Panc1 (cell line): ENCODE measurements at places on chromosomes 3 and 15.

- peak overlapping the region; percentile 99 for H3K27ac ChIP-seq
- peak; percentile 51 for DNase-seq
- H3K4me1 ChIP-seq, result peaks cover 53% of the 10 kb centered on the region
These were observed 147.2 kb upstream of the TPM1 start for GRCh38 chr15:62895139-62895866.

- no peaks in the 10 kb centered on the region for H3K27me3 ChIP-seq
- no peak for DNase-seq
- no peak overlapping the region for H3K4me3 ChIP-seq
- no peaks in the 10 kb centered on the region for H3K36me3 ChIP-seq
These were observed 570.1 kb upstream of the CBLB start for GRCh38 chr3:106438887-106439286.

GRCh38 chr3:55185380-55185779 is 257.5 kb upstream of the LRTM1 start:
- DNase-seq, result no peak
- H3K27me3 ChIP-seq, result no peaks in the 10 kb centered on the region
- no peaks in the 10 kb centered on the region for H3K36me3 ChIP-seq
- no peak overlapping the region for H3K4me3 ChIP-seq
- H3K27ac ChIP-seq, result no peak overlapping the region

GRCh38 chr15:65192016-65192415 is 6.9 kb upstream of the CLPX start:
- no peaks in the 10 kb centered on the region for H3K4me1 ChIP-seq
- H3K36me3 ChIP-seq, result no peaks in the 10 kb centered on the region
- H3K27ac ChIP-seq, result no peak overlapping the region
- no peak overlapping the region for H3K4me3 ChIP-seq
- no peak for DNase-seq
- H3K27me3 ChIP-seq, result no peaks in the 10 kb centered on the region

GRCh38 chr3:107216711-107217110 is 160.5 kb upstream of the CCDC54 start:
- no peak overlapping the region for H3K27ac ChIP-seq
- H3K4me1 ChIP-seq, result no peaks in the 10 kb centered on the region
- no peaks in the 10 kb centered on the region for H3K27me3 ChIP-seq

DNA sequence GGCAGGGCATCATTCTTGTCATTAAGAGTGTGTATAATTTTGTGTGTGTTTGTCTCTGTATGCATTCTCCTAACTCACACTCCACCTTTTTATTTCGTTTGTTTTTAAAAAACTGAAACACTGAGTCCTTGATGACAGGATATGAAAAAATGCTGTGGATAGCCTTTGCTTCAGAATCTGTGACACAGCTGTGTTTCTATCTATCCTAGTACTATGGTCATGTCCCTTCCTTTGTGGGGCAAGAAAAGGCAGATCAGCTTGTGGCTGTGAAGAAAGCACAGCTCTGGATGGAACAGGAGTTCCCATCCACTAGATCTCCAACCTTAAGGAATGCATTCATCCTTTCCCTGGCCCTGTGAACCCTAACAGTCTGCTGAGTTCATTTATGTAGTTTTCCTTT is 60.3 kb downstream of the OTOL1 start:
- 0 out of 2 replicates have a peak, but pooled peaks cover 3% of the 10 kb centered on the region for H3K4me1 ChIP-seq
- H3K27me3 ChIP-seq, result peaks cover 6% of the 10 kb centered on the region
- DNase-seq, result no peak
- no peak overlapping the region for H3K27ac ChIP-seq

GRCh38 chr3:101383156-101383575 is 62.8 kb upstream of the IMPG2 start:
- no peaks in the 10 kb centered on the region for H3K27me3 ChIP-seq
